ENCODE measurements at places on chromosomes 5 and 9. TPM values are rescaled to one million over a fixed set of nuclear protein-coding genes. Genes with fewer than 3 reads are reported as not detected.

The TAF11L5 gene
- not detected for total RNA-seq

The TLX3 gene
- not detected for total RNA-seq

DNA sequence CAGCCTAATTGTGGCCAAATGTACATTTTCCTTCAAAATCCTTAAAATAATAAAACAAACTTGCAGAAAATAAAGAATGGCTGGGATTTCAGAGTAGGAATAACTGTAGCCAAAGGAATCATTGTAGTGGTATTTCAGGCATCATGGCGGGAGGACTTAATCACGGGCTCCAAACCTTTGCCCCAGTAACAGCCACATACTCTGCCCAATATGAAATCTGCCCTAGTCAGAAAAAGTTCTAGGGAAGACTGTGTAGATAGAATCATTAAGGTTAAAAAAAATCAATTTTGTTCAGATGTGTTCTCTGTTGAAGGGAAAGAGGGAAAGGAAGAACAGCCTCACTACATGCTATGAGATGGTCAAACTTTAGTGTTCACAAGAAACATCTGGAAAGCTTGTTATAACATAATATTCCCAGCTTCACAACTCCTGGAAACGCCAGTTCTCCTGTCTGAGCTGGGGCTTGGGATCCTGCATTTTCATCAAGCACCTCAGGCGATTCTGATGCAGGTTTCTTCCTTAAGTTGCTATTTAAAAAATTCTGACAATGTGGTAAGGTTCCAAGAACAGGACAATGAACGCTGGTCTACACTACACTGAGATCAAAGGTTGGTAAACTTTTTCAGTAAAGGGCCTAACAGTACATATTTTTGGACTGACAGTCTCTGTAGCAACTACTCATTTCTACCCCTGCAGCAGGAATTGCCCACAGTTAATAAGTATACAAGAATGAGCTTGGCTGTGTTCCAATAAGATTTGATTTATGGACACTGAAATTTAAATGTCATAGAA is 87.9 kb downstream of the CEMIP2 start:
- no peak for DNase-seq

GRCh38 chr9:117278020-117278419 is 136.8 kb downstream of the ASTN2 start:
- no peak for DNase-seq

- DNase-seq = no peak
Measured at GRCh38 chr9:78118742-78119473, 87.3 kb upstream of the GNAQ start.

- DNase-seq = no peak
Measured at GRCh38 chr5:137313526-137314175, 185.5 kb downstream of the SPOCK1 start.

GRCh38 chr9:33143241-33143661 is 23.9 kb downstream of the B4GALT1 start:
- no peak for DNase-seq

Measured in left ventricle myocardium superior (tissue), 1 donor.